ENCODE measurements at places on chromosomes 12 and 14. TPM values are rescaled to one million over a fixed set of nuclear protein-coding genes. Genes with fewer than 3 reads are reported as not detected.

Gene KLHDC1
- polyA plus RNA-seq, result 5.5 TPM

Gene RND1
- 1.9 TPM for polyA plus RNA-seq

DNA sequence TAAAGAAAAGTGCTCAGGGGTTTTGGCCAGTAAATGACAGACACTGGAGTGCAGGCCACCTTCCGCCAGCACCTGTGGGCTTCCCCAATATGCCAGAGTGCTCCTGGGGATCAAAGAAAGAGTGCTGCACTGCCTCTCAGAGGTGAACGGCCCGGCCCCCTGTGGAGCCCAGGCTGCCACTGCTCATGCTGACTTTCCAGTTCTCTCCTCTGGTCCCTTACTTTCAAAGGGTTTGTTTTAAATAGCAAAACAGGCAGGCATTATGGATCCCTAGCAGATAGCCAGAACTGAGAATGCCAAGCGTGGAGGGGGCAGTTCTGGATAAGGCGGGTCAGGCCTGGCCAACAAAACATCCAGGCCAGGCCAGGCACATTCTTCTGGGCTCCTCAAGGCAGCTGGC lies 59.6 kb downstream of the MDM2 start:
- no peak for DNase-seq

DNA sequence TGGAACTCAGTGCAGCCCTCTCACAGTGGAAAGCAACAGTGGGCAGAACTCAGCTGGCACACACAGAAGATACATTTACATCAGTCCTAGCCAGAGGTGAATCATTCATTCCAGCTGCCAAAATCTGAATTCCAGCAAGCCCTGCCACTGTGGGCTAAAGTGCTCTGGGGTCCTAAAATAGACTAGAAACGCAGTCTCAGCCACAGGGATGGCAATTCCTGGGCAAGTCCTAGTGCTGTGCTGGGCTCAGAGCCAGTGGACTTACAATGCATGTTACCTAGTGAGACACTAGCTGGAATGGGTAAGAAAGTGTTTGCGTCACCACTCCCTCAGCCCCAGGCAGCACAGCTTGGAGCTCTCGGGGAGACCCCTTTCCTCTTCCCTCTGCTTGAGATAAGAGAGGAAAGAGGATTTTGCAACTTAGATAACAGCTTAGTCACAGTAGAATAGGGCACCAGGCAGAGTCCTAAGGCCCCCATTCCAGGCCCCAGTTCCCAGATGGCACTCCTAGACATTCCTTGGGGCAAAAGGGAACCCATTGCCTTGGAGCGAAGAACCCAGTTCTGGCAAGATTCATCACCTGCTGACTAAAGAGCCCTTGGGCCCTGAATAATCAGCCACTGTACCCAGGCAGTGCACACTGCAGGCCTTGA lies 592.9 kb downstream of the FSCB start:
- DNase-seq, result no peak
